ENCODE measurements at places on chromosomes 6 and 20.

- no peak for DNase-seq
Observed at GRCh38 chr6:147448775-147449174, 59.7 kb upstream of the SAMD5 start.

DNA sequence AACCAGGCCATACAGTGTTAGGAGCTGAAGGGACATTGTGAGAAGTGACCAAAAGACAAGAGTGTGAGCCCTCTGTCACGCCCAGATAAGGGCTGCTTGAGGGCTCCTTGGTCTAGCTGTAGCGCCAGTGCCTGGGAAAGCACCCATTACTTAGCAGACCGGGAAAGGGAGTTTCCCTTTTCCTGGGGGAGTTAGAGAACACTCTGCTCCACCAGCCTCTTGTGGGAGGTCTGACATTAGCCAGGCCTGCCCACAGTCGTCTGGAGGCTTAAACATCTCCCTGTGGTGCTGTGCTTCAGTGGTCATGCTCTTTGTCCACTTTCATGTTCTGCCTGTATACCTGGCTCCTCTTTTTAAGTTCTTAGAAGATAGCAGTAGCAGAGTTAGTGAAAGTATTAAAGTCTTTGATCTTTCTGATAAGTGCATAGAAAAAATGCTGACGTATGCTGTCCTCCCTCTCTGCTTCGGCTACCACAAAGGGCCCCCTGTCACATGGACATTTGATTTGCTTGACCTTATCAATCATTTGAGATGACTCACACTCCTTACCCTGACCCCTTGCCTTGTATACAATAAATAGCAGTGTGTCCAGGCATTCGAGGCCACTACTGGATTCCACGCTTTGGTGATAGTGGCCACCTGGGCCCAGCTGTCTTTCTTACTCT, 201.5 kb upstream of the ECI2 start:
- no peak for DNase-seq

- no peak for DNase-seq
Observed at GRCh38 chr20:49999329-49999728, 16.5 kb downstream of the SNAI1 start.

DNA sequence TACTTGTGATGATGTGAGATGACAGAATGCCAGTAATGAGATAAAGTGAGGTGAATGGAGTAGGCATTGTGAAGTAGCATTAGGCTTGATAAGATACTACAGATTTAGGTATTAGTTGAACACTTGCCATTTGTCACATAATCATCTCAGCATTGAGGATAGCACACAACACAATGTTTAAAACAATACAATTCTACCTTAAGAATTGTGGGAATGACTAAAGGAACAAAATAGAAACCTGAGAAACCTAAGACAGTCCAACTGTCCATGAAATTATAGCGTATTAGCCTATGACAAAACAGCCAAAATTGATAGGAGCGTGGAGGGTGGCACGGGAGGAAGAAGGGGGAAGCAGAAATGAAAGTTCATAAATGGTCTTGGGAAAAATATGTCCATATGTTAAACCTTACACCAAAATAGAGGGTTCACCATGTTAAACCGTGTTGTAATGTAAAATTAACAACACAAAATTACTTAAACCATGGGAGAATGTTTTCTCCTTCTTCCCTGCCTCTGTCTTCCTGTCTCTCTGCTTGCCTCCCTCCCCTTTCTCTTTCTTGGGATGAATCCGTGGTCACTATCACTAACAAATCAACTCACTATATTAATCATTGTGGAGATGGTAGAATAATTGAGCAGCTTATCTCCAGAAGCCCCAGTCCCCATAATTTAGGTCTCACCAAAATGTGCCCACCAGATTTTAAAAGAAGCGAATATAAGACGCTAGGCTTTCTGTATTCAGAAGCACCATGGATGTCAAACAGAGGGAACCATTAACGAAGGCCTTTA, 33.0 kb upstream of the HFE start:
- DNase-seq = no peak

DNA sequence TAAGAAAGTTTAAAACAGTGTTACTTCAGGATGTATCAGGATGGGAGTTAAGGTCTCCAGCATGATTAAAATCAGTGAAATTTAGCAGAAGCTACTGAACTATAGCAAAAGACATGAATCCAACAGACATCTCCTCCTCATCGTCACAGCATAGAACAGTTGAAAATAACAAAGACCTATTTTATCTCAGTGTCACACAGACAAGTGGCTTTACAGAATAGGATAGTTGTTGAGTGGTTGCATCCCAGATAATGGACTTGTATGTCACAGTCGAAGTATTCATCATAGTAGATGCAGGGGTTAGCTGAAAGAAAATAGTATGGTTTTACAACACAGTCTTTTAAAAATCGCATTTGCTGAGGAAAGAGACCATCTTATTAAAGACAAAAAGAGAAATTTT, 31.2 kb downstream of the CRISP1 start:
- no peak for DNase-seq

- no peak for DNase-seq
Observed at GRCh38 chr6:146253691-146254090, 224.8 kb downstream of the GRM1 start.

- no peak for DNase-seq
Observed at GRCh38 chr20:52200870-52201269, 9.3 kb upstream of the ZFP64 start.

DNA sequence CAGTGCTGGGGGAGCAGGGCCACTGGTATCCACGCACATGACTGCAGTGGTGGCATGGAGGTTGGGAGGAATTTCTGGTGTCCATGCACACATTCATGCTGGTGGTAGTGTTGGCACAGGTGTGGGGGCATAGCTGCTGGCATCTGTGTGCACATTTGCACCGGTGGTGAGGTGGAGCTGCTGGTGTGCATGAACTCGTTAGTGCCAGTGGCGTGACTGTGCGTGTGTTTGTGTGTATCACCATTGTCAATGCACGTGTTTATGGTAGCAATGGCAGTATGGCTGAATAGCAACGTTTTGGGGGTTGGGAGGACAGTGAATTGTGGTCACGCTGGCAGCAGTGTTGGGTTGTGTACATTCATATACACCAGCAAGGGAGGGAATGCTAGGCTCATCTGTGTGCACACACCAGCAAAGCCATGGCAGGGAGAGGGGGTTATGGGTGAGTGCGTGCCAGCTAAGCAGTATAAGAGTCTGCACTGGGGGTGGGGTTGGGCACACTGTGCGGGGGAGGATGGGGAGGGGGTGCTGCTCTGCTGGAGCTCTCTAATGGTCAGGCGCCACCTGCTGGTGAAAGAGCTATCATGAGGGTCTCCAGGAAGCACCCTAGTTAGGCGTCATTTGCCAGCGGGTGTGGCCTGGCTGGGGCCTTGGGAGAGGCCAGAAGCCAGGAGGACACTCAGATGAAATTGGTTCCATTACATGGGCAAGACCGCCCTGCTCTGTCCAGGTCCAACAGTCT, 626.1 kb upstream of the ID4 start:
- DNase-seq = no peak

DNA sequence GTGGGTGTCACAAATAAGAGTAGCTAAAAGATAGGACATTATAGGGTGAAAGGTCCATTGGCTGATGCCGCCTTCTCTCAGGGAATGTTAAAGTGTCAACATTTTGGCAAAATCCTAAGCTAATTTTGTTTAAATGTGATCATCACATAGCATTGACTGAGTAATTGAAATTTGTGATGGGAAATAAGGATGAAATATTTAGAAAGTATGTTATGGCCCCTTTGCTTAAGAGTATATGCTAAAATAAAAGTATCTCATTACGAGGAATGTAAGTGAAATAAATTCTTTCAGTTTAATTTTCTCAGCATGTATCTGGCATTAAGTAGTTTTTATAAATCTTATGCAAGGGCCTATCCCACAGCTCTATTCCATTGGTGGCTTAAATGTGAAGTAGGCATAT, 229.2 kb downstream of the PRL start:
- no peak for DNase-seq

DNA sequence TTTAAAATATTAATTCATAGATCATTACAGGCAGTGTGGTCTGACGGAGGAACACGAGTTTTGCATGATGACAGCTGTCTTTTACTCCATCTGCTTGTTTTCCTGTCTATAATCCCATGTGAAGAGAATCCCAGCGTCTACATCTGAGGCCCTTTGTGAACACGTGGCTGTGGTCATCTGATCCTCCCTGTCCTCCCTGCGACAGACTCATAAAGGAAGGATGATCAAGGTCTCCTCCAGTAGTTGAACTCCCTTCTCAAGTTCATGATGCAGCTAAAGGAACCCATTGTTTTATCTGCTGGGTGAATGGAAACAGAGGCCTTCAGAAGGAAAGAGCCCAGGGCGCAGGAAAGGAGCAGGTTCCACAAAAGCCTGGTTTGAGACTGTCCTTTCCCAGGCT, 435.8 kb upstream of the JARID2 start:
- DNase-seq = no peak

DNA sequence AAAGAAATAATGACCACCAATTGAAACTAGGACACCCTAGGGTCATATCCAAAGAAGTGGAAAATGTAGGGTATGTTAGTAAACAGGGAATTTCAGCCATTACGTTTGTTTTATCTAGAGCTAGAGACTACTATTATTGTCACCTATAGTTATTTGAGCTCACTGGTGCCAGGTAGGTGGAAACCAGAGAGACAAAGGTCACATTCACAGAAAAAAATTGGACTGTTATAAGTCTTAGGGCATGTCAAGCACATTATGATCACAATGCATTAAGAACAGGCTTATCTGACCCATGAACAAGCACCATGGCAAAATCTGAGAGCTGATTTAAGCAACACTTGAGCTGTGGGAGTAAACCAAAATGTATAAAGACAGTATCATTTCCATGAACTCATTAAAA, 530.1 kb upstream of the CITED2 start:
- no peak for DNase-seq

GRCh38 chr6:40439026-40439800, 148.0 kb downstream of the LRFN2 start:
- DNase-seq = no peak

- DNase-seq = peak; percentile 60
Observed at GRCh38 chr20:43537921-43538877, 20.6 kb upstream of the SGK2 start.

DNA sequence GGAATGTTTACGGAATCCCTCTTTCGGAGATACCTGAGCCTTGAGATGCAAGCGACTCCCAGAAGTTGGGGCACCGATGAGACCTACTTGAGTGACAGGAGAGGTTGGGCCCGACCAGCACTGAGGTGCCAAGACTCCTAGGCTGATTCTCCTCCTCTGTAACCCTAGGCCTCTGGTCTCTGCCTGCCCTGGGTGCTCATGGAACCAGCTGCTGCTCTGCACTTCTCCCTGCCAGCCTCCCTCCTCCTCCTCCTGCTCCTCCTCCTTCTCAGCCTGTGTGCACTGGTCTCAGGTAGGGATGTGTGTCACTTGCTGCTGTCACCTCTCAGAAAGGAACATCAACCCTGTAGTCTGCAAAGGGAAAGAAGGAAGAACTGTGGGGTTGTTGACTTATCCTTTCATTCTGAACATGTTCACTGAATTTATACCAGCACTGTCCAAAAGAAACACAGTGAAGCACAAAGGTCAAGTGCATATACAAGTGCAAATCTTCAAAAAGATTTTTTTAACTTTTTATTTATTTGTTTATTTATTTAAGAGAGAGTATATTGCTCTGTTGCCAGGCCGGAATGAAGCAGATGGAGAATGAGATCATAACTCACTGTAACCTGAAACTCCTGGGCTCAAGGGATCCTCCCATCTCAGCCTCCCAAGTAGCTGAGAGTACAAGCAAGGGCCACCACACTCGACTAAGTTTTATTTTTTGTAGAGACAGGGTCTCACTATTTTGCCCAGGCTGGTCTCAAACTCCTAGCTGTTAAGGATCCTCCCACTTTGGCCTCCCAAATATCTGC, 913 bp downstream of the BTN2A2 start:
- DNase-seq = no peak

- DNase-seq = no peak
Observed at GRCh38 chr6:154479351-154479769, 31.1 kb downstream of the CNKSR3 start.

DNA sequence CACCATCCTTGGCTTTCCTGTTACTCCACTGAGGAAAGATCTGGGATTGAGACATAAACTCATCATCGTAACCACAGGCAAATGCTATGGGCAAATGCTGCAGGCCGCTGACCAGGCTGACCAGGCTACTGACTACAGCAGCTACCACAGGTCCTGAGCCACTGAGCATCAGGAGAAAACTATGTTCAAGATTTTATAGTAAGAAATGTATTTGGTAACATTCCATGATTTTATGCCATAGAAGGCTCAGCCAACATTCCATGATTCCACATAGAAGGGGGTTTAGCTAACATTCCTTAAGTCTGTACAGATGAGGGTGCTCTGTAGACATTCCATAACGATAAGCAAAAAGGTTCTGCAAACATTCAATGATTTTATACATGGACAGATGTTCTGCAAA, 16.1 kb upstream of the B4GALT5 start:
- no peak for DNase-seq

DNA sequence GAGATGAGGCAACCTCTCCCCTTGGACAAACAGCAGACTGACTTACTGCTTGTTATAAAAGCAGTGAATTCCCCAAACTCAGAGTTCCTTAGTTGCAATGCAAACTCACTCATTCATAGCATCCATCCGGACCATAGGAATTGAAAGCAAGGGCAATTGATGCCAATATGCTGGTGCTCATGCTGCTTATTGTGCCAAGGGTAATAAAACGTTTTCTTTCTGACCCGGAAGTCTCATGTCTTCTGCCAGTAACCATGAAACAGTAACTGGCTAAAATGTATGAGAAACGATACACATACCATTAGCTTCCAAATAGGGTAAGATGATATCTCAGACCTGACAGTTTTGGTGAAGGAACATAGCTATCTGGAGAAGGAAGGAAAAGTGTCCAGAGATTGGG, 18.1 kb downstream of the PRKN start:
- DNase-seq = no peak

DNA sequence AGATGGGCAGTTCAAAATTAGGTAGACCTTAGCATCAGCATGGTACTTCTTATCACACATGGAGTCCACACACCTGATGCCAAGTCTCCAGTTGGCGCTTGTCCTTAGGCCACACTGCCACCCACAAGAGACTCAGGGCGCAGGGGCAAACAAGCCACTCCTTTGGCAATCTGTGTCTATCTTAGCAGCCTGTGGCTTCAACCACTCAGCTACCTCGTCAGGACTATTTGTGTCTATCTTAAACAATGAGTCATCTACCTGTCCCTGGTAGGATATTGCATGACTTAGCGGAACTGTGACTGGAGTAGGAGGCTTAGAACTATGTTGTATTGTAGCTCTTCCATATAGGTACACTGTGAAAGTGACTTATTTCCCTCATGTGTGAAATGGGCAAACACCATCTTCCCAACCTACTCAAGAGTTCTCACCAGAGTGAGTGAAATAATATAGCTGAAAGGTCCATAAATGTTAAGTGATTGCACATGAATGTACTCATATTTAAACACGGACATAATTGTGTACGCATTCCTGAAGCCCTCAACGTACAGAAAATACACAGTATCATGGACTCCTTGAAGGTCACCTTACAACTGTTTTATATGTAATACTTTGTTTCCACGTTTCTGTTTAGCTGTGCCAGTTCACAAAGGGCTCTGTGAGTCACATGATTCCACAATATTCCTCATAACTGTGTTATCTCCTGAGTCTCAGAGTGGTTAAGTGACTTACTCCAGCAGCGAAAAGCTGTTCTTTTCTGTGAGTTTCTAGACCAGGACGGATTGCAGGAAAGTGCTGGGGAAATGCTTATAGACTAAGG, 1.6 kb downstream of the TRIM27 start:
- DNase-seq = no peak

- DNase-seq = no peak
Observed at GRCh38 chr20:1302685-1303541, 26.0 kb downstream of the SDCBP2 start.
